A549 treated with Hydrocortisone at 1 μM for 4 hours (cell line): ENCODE measurements at places on chromosomes 7 and 10. TPM values are rescaled to one million over a fixed set of nuclear protein-coding genes. Genes with fewer than 3 reads are reported as not detected.

HTRA1 gene
- total RNA-seq: 48.4 to 63.5 TPM (median 53.0 TPM) in 5 replicates

FEZF1 gene
- total RNA-seq: not detected in 5 replicates

EBLN1 gene
- not detected in 5 replicates for total RNA-seq

GRM3 gene
- not detected in 5 replicates for total RNA-seq

NUTM2B gene
- 0.17 to 0.52 TPM (median 0.36 TPM) in 5 replicates for total RNA-seq

VPS41 gene
- 19.0 to 34.6 TPM (median 23.3 TPM) in 5 replicates for total RNA-seq

PKD2L1 gene
- 0.05 to 0.31 TPM (median 0.16 TPM) in 5 replicates for total RNA-seq

AKR1C4 gene
- 0.10 to 0.32 TPM (median 0.30 TPM) in 5 replicates for total RNA-seq

C10orf105 gene
- total RNA-seq: not detected in 5 replicates

STEAP2 gene
- 3.0 to 4.9 TPM (median 4.4 TPM) in 5 replicates for total RNA-seq

FANK1 gene
- total RNA-seq: 2.3 to 2.8 TPM (median 2.4 TPM) in 5 replicates

KAZALD1 gene
- total RNA-seq: 2.4 to 3.5 TPM (median 2.8 TPM) in 5 replicates

ZNF277 gene
- total RNA-seq: 10.5 to 20.1 TPM (median 13.3 TPM) in 5 replicates

GOLGA7B gene
- 3.3 to 3.8 TPM (median 3.5 TPM) in 5 replicates for total RNA-seq

CDK1 gene
- 82.4 to 105 TPM (median 90.7 TPM) in 5 replicates for total RNA-seq

TSPAN15 gene
- total RNA-seq: 91.4 to 106 TPM (median 101 TPM) in 5 replicates

UTF1 gene
- total RNA-seq: 0.10 TPM in 1 of 5 replicates, not detected in the others

CPVL gene
- total RNA-seq: 0.09 to 0.37 TPM (median 0.18 TPM) in 5 replicates

GNAI1 gene
- 27.1 to 35.3 TPM (median 30.8 TPM) in 5 replicates for total RNA-seq

FAM25A gene
- total RNA-seq: 0.50 to 0.52 TPM in 2 of 5 replicates, not detected in the others

EZH2 gene
- total RNA-seq: 19.2 to 21.9 TPM (median 19.3 TPM) in 5 replicates

CASP7 gene
- 24.4 to 34.3 TPM (median 29.2 TPM) in 5 replicates for total RNA-seq

FXYD4 gene
- not detected in 5 replicates for total RNA-seq

TFPI2 gene
- total RNA-seq: 215 to 326 TPM (median 237 TPM) in 5 replicates
